Cardiac muscle cell (in vitro differentiated cells and primary cell): ENCODE measurements at places on chromosomes 1 and 21. TPM values are rescaled to one million over a fixed set of nuclear protein-coding genes. Genes with fewer than 3 reads are reported as not detected.

CPLANE2 gene
- total RNA-seq = 20.5 and 26.5 TPM in 2 replicates

SPRR2E gene
- total RNA-seq = not detected in 2 replicates

OR2AK2 gene
- not detected in 2 replicates for total RNA-seq

SNX7 gene
- 16.9 and 20.6 TPM in 2 replicates for total RNA-seq

RER1 gene
- total RNA-seq = 46.5 and 57.9 TPM in 2 replicates

SLC66A1 gene
- total RNA-seq = 21.1 and 34.3 TPM in 2 replicates

- no peak for DNase-seq
Observed at GRCh38 chr1:30969903-30970302, 61.3 kb upstream of the SDC3 start.

DNA sequence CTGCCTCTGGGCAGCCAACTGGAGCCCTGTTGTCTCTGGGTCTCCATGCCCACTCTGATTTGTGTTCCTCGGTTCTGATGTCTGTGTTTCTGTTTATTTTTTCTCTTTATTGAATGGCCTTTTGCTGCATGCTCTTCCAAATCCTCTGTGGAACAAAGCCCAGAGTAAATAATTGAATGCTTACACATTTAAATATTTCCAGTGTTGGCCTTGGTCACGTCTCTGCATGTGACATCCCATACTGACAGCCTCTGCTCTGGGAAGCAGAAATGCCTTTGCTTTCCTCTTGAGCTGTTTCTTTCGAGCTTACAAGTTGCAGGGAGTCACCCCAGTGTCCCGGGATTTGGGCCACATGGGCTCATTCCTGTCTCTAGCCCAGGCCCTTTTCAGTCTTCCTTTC, 267.9 kb downstream of the PTPRU start:
- DNase-seq = no peak

- DNase-seq = peak; percentile 49
Observed at GRCh38 chr1:37394574-37395464, 79.6 kb upstream of the ZC3H12A start.

DNA sequence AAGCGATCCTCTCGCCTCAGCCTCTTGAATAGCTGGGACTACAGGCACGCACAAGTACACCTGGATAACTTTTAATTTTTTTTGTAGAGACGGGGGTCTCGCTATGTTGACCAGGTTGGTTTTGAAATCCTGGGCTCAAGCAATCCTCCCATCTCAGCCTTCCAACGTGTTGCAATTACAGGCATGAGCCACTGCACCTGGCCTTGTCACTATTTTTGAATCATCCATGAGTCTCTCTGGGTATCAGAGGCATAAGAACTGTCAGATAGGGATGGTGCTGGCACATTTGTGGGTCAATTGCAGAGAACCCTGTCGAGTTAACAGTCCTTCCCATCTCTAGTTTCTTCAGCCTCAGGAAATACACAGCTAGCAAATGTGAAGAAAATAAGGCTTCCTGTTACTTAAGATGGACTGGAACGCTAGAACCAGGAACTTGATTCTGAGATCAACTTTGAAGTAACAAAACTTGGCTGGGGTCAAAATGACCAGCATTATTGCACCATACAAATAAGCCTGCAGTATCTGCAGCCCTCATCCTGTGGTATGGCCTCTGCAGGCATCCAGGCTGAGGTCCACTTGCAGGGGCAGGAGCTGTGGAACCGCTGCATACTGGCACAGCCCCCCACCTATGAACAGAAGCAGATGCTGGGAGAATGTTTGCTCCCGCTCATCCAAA, 124.3 kb upstream of the GADD45A start:
- DNase-seq = no peak

GRCh38 chr1:77940921-77941570, 37.8 kb downstream of the FUBP1 start:
- no peak for DNase-seq

DNA sequence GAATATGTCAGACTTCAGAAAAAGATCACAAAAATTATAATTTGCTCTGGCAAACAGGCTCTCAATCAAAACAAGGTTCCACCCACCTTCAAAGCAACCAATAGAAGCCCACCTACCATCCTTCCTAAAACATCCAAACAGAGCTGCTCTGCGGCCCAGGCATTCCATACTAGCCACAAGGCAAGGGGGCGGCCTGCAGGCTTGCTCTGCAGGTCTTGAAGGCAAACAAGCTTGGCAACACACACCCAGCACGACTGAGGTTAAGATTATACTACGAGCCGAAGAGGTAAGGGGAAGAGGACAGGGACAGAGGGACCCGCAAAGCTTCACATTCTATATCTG, 207.3 kb downstream of the SLC45A1 start:
- peak; percentile 73 for DNase-seq

GRCh38 chr1:6334261-6334993, 59.1 kb downstream of the ACOT7 start:
- no peak for DNase-seq

DNA sequence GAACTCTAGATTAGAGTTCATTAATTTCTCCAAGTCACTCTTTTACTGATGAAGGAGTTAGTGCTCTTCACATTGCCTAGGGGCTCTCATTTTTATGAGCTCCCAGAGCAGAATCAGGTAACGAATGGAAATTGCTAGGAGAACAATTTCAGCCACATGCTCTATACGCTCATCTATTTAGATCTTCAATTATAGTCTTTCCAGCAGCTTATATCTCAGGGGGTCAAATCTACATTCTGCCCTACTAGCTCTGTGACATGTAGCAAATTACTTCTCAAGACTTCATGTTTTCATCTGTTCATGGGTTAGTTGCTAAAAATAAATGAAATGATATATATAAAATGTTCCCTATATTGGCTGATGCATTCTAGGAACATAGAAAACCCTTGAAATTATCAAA, 183.6 kb downstream of the PLPP3 start:
- no peak for DNase-seq

DNA sequence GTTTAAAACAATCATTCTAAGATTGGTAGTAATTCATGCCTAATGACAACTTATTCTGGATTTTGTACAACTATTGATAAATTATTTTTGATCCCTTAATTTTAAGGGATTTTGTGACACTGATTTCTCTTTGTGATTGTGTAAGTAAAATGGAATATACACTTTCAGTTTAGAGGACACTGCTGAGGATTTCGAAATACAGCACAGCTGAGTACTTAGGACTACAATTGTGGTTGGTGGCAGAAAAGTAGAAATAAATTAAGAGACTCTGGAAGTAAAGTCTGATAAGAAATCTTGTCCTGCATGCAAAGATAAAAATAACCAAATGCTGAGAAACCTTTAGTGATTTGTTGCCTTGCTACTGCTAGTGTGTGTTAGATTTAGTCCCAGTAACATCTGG, 40.0 kb downstream of the TYW3 start:
- peak; percentile 51 for DNase-seq
